Neuronal stem cell (in vitro differentiated cells): ENCODE measurements at places on chromosomes 6 and 20.

DNA sequence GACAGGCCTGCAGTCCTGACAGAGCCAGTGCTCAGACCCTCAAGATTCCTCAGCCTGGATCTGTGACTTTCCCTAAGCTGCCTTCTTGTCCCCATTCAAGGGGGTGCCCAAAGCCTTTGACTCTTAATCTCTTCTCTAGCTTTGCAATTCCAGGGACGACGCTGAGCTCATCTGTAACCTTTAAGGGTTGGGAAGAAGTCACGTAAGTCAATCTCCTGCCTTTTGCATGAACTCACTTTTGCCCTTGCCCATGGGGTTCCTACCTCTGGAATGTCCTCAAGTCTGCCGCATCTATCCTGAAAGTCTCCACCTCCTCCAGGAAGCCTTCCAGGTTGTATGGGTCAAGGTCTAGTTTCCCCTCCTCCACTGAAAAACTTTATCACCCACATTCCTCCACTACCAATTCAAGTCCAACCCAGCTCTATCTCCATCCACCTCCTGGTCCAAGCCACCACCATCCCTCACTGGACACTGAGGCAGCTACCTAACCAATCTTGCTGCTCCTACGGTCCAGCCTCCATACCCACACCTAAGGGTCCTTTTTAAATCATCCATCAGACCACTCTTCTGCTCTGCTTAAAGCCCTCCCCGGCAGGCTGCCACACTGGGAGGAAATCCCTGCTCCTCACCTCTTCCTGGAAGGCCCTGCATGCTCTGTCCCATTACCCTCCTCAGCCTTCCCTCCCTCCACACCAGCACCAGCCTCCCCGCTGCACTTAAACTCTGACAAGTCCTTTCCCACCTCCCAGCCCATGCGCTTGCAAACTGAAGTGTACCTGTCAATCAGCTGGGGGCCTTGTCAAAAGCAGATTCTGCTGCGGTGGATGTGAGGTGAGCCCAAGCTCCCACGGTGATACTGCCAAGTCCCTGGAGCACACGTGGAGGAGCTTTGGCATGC, 29.7 kb downstream of the PREX1 start:
- DNase-seq, result no peak

GRCh38 chr6:149129371-149130077, 188.0 kb upstream of the TAB2 start:
- DNase-seq, result no peak

DNA sequence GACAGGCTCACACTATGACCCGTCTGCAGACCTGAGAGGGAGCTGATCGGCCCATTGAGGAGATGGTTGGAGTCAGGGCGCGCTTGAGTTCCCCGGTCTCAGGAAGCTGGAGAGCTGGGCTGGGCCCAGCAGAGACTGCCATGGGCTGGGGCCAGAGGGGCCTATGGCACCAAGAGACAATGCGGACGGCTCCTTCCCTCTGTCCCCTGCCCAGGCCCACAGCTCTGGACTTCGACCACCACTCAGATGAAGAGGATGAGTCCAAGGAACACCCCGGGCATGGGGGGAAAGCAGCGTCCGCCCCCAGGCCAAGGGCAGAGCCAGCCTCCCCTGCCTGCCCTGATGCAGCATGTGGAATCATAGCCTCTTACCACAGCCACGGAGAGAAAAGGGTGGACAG, 40.2 kb upstream of the PHACTR3 start:
- DNase-seq, result no peak

GRCh38 chr6:137291441-137291840, 72.3 kb upstream of the IFNGR1 start:
- no peak for DNase-seq

DNA sequence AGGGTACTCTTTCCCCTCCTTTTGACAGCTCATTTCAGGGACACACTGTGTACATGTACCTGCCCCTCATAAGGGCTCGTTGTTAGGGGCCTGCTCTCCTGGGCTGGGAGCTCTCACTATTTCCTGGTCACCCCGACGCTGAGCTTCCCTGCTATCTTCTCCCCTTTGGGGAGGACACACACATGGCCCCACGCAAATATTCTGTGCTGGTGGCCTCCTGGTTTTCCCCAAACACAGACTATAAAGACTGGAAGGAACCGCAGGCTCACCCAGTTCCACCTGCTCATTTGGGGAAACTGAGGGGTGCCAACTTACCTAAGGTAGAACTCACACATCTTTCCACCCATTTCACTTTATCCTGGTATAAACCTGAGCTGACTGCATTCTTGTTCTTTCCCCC, 301.4 kb upstream of the SUPT3H start:
- DNase-seq, result no peak

GRCh38 chr6:13560651-13561044, 13.8 kb upstream of the SIRT5 start:
- no peak for DNase-seq

DNA sequence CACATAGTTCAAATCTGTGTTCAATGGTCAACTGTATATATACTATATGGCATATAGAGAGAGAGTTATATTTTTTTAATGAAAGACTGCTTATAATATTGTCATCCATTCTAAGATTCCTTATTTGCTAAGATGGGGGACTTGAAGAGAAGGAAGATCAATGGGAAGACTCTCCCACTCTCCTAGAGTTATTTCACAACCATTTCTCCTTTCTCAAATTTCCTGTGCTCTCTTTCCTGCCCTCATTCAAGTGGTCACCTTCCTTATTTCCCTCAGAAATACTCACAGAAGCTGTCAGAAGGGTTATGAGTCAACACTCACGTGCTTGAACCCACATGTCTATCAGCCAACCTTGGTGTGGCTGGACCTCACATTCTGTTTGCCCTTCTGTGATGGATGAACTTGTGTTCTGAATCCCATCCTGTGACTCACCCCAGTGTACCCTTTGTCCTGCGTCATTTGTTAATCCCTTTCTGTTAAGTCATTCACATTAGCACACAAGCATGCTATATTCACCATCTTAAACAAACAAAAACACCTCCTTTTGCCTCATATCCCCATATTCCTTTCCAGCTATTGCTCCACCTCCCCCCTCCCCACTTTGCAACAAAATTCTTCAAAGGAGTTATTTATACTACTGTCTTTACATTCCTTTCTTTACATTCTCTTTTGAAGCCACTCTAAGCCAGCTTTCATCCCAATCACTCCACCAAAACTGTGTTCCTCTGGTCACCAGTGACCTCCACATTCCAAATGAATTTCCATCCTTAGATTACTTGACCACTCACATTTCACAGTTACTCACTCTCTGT, 279.3 kb upstream of the TCF21 start:
- no peak for DNase-seq

- no peak for DNase-seq
Observed at GRCh38 chr6:46367354-46368168, 123.7 kb downstream of the RCAN2 start.

- DNase-seq, result peak; percentile 20
Observed at GRCh38 chr20:58514321-58515232, 622 bp downstream of the APCDD1L start.

- no peak for DNase-seq
Observed at GRCh38 chr6:29633534-29633905, 537 bp upstream of the GABBR1 start.

GRCh38 chr6:34945317-34945716, 56.3 kb downstream of the ANKS1A start:
- no peak for DNase-seq

GRCh38 chr6:41937861-41938574, 3.6 kb downstream of the CCND3 start:
- DNase-seq, result no peak

DNA sequence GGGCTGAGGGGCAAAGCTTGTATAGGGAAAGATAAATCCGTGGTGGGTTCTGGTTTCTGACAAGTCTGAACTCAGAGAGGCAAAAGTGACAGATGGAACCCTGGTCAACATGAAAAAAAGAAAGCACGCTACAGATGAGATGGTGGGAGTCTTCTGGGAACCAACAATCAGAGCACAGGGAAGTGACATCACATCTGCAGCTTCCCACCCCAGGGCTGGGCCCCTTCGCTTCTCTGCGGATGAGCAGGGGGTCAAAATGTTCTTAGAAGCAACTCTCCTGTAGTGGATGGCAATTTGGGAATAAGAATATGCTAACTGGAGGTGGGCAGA, 129.2 kb upstream of the AKAP12 start:
- DNase-seq, result no peak

DNA sequence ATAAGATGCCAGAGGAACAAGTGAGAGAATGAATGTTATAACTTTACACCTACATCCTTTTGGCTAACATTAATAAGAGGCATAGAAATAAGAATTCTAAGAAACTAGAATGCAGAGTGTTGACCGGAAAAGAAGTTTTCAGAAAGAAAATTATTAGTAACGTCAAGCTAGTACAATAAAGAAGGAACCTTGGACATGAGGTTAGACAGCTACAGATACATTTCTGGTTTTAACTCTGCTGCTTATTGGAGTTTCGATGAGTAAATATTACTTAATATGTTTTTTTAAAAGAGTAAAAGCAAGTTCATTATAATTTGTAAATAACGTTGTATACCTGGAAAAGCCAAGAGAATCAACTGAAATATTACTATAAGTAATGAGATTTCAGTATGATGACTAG, 22.7 kb downstream of the TAB2 start:
- no peak for DNase-seq

DNA sequence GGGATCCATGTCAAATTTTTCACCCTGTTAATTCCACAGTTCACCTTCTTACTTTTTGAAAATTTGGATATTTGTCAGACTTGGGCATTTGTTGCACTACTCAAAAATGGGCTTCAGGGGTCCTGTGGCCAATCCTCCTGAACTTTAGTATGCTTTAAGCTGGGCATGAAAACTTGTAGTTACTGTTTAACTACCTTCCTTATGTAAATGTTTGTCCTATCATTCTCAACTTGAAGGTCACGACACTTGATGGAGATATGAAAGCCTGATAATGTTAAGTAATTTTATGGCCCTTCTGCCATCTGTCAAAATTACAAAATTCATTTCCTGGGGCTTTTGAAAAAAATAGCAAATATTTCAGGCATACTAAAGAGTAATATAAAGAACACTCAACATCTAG, 4.2 kb upstream of the ZNF311 start:
- no peak for DNase-seq

DNA sequence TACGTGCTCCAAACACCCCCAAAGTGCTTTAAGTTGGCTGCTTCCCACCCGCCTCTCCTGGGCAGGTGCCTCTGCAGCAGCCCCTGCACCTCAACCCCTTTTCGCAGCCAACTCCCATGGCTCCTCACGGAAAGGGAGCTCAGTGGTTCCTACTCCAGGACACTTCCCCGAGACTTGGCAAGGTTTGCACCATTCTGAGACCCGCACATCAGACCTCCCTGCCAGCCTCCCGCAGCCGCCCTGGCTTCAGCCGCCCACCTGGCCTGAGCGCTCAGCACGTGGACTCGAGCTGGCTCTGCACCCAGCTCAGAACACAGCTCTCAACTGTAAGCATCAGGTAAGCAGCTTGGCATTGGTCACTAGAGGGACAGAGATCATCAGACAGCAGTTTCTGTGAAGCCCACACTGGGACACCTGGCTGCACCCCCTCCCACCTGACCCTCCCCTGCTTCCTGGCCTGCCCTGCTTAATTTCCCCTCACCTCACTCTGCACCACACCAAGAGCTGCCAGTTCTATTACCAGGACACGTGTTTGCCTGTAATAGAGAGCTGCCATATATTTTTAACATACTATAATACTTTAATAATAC, 28.5 kb downstream of the GMDS start:
- no peak for DNase-seq

DNA sequence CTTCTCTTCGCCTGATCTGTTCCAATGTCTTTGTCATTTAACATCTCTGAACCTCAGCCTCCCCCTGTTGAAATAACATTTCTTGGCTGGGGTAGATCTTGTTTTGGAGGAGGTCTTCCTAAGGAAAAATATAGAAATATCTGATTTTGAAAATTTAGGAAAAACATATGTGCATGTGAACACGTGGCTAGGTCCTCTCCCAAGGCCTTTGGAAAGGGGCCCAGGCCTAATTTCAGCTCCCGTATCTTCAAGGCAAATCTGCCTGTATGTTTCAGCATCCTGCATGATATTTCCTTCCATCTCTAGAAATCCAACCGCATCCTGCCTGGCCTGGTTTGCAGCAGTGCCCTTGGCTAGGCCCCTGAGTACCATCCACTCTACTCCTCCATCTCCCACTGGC, 261.2 kb downstream of the PHACTR1 start:
- no peak for DNase-seq

- DNase-seq, result no peak
Observed at GRCh38 chr20:11776687-11777086, 141.0 kb upstream of the BTBD3 start.
